Posterior vena cava (tissue), 2 donors: ENCODE measurements at places on chromosomes 13 and 19. TPM values are rescaled to one million over a fixed set of nuclear protein-coding genes. Genes with fewer than 3 reads are reported as not detected.

GRCh38 chr13:94154367-94154766, 325.1 kb downstream of the DCT start:
- no peak for DNase-seq

- DNase-seq, result no peak
These were observed 3.5 kb downstream of the MKNK2 start for GRCh38 chr19:2047449-2048103.

Gene TNFSF9
- 0.67 TPM for total RNA-seq

DNA sequence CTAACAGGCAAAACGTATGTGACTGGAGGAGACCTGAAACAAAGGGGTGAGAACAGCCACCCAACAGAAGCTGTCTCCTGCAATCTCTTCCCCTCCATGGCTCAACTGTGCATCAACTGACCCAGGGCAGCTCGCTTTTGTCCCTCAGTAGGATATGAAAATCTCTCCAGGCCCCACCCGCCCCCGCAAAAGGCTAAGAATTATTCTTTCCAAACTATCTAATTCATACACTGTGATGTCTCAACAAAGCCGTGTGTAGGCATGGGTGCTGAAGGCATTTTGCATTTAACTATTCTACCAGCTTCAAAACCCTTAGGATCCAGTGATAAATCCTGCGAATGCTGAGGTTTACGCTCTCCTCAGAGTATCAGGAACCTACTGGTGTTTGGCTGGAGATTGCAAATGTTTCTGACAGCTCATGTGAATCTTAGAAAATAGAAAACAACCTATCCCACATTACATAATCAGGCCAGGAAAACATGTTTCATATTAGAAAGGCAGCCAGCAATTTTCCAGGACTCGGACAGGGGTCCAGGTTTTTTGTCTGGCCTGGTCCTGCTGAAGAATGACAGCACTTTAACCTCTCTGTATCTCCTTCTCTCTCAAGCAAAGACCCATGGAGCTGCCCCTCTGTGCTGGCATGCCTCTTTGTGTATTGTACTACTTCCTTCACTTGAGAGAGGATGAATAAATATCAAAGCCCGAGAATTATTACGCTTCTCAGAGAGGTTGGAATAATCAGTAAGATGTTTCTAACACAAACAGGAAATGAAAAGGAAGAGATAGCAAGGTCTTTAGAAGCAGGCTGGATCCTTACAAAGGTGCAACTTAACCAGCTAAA, 17.3 kb downstream of the DHRS12 start:
- no peak for DNase-seq

DNA sequence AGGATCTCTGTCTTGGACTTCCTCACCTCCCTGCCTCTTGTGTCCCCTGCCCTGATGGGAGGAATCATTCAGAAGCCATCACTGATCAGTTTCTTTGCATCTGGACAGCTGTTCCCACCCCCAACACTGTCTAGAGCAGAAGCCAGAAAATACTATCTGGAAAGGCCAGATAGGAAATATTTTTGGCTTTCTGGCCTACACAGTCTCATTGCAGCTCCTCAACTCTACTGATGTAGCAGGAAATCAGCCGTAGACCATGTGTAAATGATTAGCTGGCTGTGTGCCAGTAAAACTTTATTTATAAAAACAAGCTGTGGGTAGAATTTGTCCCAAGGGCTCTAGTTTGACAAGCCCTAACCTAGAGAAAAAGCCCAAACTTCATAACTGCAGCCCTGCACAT, 5.6 kb downstream of the SIGLEC7 start:
- DNase-seq, result no peak

GRCh38 chr13:35552172-35552844, 75.8 kb upstream of the MAB21L1 start:
- no peak for DNase-seq

Gene TMIGD2
- total RNA-seq, result not detected

GRCh38 chr13:106415442-106415841, 120.0 kb downstream of the EFNB2 start:
- DNase-seq, result no peak
